Bladder microvascular endothelial cell (primary cell): ENCODE measurements at places on chromosomes 5 and 9. TPM values are rescaled to one million over a fixed set of nuclear protein-coding genes. Genes with fewer than 3 reads are reported as not detected.

The MSX2 gene
- total RNA-seq = 0.06 TPM in 1 of 2 replicates, not detected in the other

The PFN3 gene
- not detected in 2 replicates for total RNA-seq

The CDH12 gene
- not detected in 2 replicates for total RNA-seq

The SPATA31E1 gene
- not detected in 2 replicates for total RNA-seq
